Right hindlimb (tissue), 1 donor: ENCODE measurements at places on chromosomes 1 and 21.

DNA sequence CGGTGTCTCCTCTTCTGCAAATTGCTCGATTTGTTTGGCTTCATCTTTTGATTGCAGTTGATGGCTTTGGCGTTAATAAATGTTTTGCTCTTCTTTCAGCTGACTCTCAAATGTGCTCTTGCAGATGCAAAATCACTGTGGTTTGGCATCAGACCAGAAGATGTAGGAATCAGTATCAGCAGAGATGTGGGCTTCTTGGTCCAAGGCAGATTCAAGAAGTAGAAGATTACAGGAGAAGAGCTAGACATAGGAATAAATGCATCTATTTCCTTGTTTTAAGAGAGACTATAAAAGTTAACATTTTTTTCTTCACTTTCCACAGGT, 59.8 kb upstream of the BACH1 start:
- no peak for DNase-seq

DNA sequence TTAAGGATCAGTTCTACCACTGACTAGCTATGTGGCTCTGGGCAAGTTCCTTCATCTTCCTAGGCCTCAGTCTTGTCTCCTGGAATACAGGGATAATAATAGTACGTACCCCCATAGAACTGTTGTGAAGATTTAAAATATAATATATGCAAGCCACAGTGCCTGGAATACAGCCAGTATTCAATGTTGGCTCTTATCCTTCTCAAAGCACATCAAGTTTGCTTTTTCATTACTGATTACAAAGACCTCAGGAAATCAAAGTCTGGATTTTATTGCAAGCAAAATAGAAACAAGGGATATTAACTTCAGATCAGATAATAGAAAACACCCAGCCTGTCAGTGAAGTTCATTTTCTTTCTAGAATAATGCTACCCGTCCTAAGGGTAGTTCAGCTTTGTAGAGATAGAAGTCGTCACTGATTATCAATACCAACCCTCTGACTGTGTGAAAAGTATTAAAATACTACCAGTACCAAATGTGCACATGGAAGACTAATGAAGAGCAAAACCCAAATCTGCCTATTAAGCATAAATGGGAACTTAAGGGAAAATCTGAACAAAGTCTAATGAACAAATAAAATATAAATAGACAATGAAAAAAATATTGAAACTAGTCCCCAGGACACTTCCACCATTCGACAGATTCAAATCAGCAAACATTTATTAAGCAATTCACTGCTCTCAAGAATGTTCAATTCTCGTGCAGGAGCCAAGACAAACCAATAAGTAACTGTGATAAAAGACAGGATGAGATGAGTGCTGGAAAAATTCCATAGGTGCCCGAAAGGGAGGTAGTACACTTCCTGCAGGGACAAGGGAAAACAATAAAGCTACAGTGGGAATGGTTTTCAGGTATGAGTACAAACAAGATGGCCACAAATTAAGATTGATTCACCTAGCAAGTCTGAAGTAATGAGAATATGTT, 206.2 kb downstream of the SMYD3 start:
- DNase-seq, result no peak

GRCh38 chr1:168742994-168743650, 14.1 kb upstream of the DPT start:
- DNase-seq, result no peak

DNA sequence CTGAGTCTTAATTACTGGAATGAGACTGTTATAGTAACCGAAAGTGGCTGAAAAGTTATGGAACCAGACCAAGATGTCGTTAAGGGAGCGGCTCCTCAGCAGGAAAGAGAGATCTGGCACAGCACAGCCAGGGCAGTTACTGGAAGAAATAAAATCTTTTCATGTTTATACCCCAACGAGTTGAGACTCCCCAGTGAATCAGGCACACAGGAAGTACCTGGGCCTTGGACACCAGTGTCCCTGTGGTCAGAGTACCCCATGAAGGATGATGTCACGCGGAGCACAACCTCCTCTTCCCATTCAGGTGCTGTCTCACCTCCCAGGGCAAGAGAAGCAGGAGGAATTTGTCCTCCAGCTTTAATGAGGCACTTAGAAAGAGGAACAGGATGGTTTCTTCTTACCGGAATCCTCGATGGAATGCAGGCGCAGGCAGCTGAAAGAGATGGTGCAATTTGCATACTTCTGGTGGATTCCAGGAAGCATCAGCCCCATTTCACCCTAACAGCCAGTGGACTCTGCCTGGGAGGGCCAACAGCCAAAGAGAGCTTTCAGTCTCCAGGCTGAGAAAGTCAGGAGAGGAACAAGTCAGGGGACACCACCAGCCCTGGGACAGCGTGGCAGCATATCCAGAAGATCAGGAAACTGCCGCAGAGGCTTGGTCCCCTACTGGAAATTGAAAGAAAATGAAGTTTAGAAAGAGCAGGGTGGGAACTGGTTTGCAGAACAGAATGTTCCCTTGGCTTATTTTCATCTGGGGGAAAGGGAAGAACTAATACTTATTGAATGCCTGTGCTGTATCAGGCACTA, 35.9 kb upstream of the CTTNBP2NL start:
- peak; percentile 55 for DNase-seq

DNA sequence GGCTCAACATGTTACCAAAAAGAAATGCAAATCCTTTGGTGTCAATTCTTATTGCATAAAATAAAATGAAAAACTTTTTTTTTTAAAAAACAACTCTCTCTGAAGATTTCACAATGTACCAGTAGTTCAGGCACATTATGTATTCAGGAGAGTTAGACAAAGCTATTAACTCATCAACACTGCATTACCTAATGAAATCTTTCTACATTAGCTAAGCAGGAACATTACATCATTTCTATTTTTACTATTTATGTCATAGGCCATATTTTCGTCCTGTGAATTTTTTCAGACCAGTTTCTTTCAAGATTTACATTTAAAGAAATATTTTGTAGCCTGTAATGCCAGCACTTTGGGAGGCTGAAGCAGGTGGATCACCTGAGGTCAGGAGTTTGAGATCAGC, 366.2 kb downstream of the USH2A start:
- no peak for DNase-seq

GRCh38 chr1:18761948-18762840, 97.3 kb downstream of the TAS1R2 start:
- DNase-seq, result peak; percentile 83

- no peak for DNase-seq
Observed at GRCh38 chr1:12314333-12314903, 84.6 kb downstream of the VPS13D start.

- no peak for DNase-seq
Observed at GRCh38 chr1:167365360-167365759, 144.7 kb downstream of the POU2F1 start.

- DNase-seq, result no peak
Observed at GRCh38 chr1:96703186-96703585, 18.4 kb upstream of the PTBP2 start.

GRCh38 chr1:16155537-16156410, at the start of gene EPHA2:
TSS of gene EPHA2 (minus strand) at chr1:16156069. CDS start at chr1:16155932, 137 bp downstream.
- peak; percentile 88 for DNase-seq

DNA sequence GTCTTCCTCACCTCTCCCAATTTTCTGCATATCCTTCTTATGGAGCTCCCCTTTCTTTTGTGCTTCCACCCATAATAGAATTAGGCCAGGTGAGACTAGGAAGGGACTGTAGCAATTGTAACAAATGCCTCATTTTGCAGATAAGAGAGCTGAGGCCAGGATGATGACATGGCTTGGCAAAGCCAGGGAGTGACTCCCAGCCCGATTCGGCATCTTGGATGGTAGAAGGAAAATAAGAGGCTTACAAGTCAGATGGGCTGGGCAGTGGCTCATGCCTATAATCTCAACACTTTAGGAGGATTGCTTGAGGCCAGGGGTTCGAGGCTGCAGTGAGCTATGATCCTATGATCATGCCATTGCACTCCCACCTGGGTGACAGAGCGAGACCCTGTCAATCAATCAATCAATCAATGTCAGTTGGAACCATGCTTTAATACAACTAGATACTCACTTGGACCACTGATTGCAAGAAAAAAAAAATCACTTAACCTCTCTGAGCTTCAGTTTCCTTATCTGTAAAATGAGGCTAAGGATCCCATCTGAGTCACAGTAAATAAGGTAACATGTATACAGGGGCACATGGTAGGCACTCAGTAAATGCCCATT, 51.6 kb downstream of the PLEKHA6 start:
- no peak for DNase-seq

DNA sequence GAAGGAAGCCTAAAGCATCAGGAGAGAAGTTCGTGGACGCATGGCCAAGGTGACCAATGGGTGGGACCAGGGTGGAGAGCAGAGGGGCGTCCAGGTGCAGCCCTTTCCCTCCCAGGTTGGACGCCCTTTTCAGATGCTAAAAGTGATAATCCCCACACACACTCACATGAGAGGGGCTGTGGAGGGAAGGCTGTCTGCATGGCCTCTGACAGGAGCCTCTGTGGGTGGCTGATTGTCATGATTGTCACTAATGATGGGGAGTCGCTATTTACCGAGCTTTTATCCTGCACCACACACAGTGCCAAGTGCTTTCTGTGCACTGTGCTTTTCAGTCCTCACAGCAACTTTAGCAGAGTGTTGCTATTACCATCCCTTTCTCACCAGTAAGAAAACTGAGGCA, 27.1 kb upstream of the C1QA start:
- no peak for DNase-seq

DNA sequence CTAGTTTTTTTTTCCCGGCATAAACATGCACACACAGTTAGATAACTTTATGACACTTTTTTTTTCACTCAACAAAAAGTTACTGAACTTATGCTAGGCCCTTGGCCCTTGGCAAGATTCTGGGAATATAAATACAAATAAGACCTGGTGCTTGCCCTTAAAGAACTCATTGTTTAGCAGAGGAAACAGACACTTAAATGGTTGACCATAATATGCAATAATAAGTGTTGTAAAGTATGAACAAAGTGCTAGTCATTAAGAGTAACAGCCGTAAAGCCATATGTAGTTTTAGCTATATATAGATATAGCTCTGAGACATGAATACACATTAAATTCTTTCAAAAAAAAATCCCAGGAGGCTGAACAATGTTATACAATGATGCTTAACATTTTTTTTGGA, 198.3 kb downstream of the CYYR1 start:
- DNase-seq, result no peak

GRCh38 chr21:44618909-44619308, 7.0 kb downstream of the KRTAP10-8 start:
- DNase-seq, result no peak

GRCh38 chr1:161261261-161262235, 3.0 kb downstream of the PCP4L1 start:
- no peak for DNase-seq

DNA sequence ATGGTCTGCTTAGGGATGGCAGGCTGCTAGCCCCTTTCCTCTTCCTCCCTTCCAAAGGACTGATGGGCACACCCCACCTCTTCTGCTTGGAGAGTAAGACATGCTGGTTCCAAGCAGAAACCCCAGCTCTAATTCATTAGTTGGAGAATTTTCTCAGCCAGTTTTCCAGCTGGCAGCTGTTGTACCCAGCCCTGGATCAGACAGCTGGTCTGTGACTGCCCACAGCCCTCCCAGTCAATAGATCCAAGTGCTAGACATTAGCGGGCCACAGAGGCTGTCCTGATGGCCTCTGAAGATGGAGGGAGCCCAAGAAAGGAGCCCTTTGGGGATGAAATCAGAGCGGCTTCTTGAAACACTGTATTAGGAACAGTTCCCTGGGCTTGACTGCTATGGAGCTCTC, 35.8 kb downstream of the ACOT11 start:
- DNase-seq, result peak; percentile 80

DNA sequence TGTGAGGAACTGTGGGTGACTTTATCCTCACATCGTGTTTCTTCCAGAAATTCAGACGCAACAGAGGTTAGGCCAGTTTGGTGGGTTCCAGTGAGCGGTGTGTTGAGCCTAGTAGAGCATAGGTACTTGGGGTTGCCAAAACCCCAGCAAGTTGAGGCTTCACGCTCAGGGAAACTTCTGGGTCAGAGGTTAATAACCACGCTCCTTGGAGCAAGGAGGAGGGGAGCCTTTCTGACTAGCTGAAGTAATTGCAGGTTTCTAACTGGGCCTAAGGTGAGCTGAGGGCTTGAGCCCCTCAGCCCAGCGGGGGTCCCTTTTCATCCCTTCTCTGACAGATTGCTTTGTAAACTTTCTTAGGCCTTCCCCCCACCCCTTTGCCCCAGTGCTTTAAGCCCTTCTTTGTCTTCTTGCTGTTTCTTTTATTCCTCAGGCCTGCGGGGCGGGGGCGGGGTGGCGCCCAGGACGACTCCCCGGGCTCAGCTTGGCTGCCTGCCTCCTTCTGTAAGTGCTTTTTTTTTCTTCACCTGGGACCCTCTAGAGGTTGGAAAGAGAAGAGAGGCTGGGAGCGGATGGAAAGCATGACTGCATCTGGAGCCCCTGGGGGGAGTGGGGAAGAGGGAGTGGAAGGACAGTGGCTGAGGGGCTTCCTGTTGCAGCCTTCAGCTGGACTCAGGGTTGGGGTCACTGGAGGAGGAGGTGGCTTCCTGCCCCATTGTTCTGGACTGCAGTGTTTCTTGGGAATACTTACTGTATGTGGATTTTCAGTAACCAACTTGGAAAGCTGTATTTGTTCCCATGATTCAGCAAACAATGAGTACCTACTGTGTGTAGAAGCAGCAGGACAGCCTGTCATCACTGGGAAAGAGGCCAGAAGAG, 1.3 kb upstream of the ZNF436 start:
- DNase-seq, result peak; percentile 79

DNA sequence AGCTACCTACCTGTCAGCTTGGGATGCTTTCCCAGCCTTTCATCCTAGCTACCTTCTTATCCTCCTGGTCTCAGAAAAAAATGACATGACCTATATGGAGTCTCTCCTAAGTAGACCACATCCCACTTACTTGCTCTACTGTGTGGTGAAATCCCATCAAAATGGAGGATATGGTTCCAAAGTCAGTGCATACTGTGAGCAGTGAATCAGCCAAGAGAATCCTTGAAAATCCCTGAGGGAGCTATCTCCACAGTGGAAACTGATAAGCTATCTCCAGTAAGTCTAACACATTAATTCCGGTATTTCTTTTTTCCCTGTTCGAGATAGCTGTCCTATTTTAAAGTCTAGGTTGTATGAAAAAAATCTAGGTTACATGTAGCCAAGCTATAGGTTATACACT, 189.7 kb downstream of the FGGY start:
- DNase-seq, result no peak

- no peak for DNase-seq
Observed at GRCh38 chr1:207670997-207671396, 26.1 kb downstream of the CR1L start.

DNA sequence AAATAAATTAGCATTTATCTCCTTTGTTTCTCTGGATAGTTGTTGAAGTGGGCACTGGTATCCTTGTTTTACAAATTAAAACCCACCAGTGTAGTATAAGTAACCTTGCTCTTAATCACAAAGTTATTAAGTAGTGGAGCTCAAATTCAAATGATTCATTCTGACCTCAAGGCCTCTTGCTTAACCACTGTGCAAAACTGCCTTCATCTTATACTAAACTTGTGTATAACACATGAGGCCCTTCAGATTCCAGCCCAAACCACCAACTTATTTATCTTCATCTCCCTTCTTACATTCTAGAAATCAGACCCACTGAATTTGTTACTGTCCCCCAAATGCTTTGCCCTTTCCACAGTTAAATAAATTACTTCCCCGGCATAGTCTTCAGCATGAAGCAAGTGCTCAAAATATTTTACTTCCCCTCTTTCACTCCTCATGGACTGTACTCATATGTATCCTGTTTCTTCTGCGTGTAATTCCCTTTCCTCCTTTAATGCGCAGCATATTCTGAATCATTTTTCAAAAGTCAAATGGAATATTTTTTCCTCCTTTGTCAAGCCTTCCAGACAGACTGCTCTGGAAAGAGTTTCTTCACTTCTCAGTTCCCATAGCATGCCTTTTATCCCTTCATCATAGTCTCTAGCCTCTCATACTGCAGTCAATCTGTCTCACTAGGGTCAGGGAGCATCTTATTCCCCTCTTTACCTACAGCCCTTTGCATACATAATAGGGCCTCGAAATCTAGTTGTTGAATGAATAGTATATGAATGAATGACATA, 19.0 kb upstream of the DNASE2B start:
- no peak for DNase-seq
